ENCODE measurements at places on chromosomes 3 and 15.

- DNase-seq, result no peak
Observed at GRCh38 chr15:74961616-74962015, 5.0 kb upstream of the RPP25 start.

DNA sequence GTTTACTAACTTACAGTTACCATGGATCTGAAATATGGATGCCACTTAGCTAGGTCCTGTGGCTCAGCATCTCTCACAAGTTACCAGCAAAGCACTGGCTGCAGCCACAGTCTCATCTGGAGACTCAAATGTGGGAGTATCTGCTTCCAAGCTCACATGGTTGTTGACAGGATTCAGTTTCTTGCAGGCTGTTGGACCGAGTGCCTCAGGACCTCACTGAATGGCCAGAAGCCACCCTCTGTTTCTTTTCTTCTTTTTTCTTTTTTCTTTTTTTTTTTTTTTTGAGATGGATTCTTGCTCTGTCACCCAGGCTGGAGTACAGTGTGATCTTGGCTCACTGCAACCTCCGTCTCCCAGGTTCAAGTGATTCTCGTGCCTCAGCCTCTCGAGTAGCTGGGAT, 20.1 kb upstream of the AMOTL2 start:
- DNase-seq, result no peak

GRCh38 chr3:147736226-147736625, 327.1 kb downstream of the ZIC1 start:
- DNase-seq, result no peak

- no peak for DNase-seq
Observed at GRCh38 chr15:89799918-89800498, 14.6 kb downstream of the ANPEP start.

Measured in cardiac muscle cell (in vitro differentiated cells and primary cell).